ENCODE measurements at places on chromosomes 2 and 18. TPM values are rescaled to one million over a fixed set of nuclear protein-coding genes. Genes with fewer than 3 reads are reported as not detected.

GRCh38 chr2:224363281-224363680 is 38.6 kb downstream of the FAM124B start:
- DNase-seq = no peak

Gene PTPRM
- total RNA-seq = 64.8 TPM

GRCh38 chr2:151576080-151576479 is 158.2 kb downstream of the NEB start:
- no peak for DNase-seq

DNA sequence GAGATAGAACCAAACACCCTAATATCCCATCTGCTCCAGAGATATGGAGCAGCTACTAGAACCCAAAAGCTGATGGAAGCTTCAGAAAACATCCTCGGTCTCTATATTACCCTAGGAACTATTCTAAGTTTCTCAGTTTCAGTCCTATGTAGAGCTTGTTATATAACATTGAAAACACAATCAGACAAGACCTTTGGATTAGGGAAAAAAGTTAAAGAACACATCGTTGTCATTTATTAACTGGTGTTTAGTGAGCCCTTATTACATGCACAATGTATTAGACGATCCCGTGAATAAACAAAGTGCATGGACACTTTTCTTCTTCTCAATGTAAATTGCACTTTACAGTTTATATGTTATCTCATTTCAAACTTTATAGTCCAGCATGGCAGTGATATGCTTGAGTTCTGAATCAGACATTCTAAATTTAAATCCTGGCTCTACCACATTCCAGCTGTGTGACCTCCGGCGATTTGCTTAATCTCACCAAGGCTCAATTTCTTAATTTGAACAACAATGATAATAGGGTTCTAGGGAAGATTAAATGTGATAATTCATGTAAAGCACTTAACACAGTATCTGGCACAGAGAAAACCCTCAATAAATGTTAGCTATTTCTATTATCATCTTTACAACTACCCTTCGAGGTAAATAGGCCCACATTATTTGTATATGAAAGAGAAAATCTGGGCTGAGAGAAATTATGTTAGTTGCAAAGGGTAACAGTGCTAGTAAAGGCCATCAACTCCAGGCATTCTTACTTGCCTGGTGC is 83.6 kb upstream of the PIK3C3 start:
- DNase-seq = no peak

DNA sequence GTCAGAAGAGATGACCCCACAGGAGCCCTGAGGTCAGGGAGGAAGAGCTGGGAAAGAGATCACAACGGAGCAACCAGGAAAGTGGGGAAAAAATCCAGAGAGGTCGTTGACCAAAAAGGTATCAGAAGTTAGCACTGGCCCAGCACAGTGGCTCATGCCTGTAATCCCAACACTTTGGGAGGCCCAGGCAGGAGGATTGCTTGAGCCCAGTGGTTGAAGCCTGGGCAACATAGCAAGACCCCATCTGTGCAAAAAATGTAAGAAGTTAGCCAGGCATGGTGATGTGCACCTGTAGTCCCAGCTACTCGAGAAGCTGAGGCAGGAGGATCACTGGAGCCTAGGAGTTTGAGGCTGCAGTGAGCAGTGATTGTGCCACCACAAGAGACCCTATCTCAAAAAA is 121.5 kb downstream of the GBX2 start:
- DNase-seq = no peak

DNA sequence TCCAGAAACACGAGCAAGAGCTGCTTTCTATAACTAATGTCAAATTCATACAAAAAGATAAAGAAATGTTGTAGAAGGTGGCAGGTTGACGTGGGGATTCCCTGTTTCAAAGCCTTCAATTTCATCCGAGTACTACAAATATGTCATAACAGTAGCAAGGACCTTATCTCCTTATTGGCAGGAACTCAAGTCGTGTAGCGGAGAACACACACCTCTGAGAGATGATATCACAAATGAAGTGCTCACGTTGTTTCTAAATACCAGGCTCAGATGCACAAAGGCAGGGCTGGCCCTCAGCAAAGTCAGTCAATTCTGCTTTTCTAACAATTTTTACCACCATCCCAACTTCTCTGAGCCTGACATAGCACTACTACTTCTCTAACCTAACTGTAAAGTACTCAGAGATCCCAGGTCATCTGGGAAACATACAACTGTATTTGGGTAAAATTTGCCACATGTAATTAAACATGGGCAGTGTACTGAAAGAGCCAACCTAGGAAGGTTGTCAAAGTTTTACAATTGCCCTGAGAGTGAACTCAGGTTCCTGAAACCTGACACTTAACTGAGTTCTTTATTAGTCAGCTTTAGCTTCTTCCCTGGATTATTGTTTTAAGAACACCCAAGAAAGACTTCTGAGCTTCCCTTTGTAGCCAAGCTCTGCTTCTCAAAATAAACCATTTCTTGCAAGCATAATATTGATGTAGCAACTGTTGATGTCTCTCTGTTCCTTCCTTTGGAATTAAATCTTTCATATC is 813.7 kb upstream of the ACVR2A start:
- no peak for DNase-seq

GRCh38 chr2:148135705-148136104 is 114.8 kb downstream of the MBD5 start:
- DNase-seq = no peak

Gene INO80C
- total RNA-seq = 20.7 TPM

GRCh38 chr2:229927817-229928321 is 5.6 kb downstream of the FBXO36 start:
- no peak for DNase-seq

- no peak for DNase-seq
These were observed 17.7 kb downstream of the PASK start for GRCh38 chr2:241131531-241131930.

- no peak for DNase-seq
These were observed 34.8 kb downstream of the DNER start for GRCh38 chr2:229679393-229680125.

DNA sequence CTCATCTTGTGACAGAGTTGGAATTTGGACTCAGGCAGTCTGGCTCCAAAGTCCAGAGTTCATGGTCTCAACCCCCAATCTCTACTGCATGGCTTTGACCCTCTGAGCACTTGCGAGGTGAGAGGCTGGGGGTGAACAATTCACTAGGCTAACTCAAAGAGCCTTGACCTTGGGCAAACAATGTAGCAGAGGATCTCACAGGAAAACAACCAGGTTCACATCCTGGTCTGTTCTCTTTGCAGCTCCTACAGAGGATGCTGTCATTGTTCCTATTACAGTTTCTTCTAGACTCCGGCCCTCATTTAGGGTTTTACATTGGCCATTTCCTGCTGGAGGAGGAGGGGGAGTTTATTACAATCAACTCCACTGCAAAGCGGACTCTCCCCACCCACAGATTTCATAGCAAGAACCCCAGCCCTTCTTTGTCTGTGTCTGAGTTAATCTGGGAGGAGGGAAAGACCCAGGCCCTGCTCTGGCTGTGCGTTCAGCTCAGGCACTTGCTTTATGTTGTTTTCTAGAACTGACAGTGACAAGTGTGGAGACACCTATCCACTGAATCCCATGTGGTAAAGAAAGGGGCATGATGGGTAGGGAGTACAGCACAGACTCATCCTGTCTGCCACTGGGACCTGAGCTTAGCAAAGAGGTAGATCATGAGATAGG is 101.6 kb downstream of the LBH start:
- no peak for DNase-seq

GRCh38 chr2:113124181-113124961 is 3.0 kb upstream of the IL1RN start:
- DNase-seq = no peak

GRCh38 chr18:29003194-29003593 is 826.3 kb upstream of the CDH2 start:
- no peak for DNase-seq

Gene ERICH2
- not detected for total RNA-seq

DNA sequence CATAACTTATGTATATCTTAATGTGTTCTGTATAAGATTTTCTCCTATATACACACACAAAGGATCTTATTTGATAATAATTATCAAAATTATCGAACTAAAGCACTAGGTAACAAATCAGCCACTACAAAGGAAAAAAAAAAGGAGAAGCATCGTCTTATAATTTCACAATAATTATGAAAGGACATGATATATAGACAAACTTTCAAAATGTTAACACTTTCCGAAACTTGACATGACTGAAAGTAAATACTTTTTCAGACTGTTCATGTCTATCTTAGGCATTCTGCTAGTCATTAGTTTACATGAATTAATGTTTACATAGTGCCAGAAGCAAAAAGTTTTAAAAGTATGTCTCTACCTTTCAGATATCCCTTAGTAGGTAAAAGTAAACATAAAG is 7.3 kb upstream of the NR4A2 start:
- no peak for DNase-seq
